ENCODE measurements at places on chromosomes 7 and 10.

DNA sequence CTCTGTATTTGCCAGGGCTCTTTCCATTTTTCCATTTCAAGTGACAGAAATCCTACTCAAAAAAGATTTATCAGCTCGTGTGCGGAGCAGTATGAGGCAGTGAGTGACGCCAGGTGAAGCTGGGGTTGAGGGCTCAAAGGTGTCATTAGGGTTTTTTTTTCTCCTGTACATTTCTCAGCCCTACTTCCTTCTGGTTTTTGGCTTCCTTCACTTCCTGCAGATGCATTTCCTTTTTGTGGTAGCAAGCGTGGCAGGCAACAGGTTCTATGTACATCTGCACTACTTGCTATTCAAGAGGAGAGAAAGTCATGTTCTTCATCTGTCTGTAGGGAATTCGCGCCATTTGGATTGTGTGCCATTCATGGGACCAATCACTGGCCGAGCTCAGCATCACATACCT, 52.8 kb upstream of the AOAH start:
- DNase-seq = no peak

DNA sequence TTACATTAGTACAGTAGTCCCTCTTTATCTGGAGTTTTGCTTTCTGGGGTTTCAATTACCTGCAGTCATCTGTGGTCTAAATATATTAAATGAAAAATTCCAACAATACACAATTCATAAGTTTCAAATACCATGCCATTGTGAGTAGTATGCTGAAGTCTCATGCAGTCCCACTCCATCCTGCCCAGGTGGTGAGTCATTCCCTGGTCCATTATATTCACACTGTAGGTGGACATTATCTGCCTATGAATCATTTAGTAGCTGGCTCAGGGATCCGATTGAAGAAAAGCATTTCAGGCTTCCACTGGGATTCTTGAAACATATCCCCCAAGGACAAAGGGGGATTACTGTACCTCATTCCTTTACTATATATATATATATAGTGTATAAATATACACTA, 298.2 kb upstream of the GALNT17 start:
- DNase-seq = peak; percentile 63

GRCh38 chr10:58164517-58164916, 103.2 kb downstream of the IPMK start:
- no peak for DNase-seq

GRCh38 chr10:44929356-44930255, 18.5 kb downstream of the TMEM72 start:
- DNase-seq = no peak

Measured in epithelial cell of prostate (primary cell).